ENCODE measurements at places on chromosomes 11 and 22.

DNA sequence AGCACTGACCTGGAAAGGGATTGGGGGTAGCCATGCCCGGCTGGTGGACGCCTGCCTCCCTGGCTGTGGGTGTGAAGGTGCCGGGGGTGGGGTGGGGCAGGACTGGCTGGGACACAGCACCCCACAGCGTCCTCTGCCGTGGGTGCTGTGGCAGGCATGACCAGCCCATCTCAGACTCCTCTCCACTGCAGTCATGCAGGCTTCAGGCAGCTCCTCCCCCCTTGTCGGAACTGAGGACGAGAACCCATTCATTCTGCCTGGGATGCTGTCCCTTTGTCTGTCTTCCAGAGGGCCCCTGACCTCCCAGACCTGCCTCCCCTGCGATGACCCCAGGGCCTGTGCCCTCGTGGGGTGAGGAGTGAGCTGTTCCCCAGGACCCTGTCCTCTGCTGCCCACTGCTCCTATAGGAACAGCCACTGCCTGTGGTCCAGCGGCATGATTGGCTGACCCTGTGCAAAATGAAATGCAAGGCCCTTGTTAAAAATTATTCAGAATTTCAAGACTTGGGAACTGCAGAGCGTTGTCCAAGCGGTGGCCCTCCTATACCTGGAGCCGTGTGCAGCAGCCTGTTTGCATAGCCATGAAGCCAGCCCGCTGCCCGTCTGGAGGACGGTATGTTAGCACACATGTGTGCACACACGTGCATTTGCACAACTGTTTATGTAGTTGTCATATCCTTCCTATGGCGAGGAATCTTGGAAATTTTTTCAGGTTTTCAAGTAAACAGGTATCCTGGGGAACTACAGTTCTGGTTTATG lies 1122.3 kb downstream of the BRD1 start:
- DNase-seq: no peak

DNA sequence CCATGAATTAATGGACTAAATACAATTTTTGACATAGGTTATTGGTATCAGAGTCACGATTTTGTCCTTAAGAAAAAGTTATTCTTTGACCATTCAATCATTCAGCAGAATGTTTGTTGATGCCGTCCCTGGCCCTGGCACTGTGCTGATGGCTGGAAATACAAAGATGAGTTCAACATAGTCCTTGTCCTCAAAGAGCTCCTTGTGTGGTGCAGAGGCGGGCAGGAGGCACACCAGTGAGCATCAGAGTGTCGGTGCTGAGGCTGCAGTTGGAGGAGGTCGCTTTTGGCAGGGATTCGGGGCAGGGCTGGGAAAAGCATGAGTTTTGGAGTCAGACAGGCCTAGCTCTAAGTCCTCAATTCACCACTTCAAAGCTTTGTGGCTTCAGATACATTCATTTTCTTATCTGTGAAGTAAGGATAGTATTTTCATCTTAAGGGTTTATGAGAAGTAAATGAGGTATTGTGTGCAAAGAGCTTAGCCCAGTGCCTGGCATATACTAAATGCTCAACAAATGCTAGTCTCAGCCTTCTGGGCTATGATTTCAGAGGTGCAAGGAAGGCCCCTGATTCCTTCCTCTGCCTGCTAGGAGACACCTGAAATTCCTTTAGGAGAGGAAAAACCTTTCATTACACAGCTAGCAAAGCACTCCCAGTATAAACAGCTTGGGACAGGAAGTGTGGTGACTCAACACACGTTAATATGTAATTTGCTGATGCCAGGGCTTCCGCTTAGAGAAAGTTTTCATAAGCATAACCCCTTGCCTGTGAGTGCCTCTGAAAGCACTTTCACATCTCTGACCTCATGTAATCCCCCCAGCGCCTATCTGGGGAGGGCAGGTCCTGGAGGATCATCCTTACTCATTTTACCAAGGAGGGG lies 113.8 kb downstream of the NECTIN1 start:
- DNase-seq: peak; percentile 3

GRCh38 chr11:68168694-68169093 lies 44.4 kb downstream of the KMT5B start:
- DNase-seq: no peak

DNA sequence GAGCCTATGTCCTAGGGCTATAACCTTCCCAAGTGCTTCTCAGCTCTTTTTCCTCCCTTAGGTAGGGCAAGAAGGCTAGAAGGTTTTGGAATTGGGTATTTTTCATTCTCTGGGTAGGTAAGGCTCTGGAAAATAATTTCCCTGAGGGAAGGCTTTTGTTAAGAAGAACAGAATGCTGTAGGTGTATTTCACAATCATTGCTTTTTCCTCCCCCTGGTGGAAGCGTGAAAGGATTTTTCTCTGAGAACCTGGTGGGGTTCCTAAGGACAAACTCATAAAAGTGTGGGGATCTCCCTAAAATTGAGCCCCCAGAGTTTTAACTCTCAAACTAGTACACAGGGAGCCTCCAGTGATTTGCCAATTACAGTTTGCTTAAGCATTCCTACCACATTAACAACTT lies 41.1 kb upstream of the NARS2 start:
- no peak for DNase-seq

DNA sequence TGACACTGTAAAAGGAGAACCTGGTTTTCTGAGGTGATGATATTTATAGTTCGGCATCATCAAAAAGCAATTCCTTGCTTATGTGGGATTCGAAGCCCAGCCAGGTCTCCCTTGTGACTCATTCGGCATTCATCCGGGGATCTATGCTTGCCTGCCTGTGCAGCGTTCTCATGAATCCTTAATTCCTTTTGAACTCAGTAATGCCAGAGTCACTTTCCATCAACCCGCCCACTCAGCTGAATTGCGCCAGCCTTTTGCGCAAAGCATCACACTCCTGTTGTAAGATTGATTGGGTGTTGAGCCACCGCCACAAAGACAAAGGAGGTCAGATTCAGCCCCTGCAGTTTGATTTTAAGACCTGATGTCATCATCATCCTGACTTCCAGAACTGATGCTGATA lies 128.6 kb downstream of the SLC17A6 start:
- no peak for DNase-seq

GRCh38 chr11:100883830-100884229 lies 196.7 kb downstream of the ARHGAP42 start:
- DNase-seq: no peak

- no peak for DNase-seq
These were observed 85.4 kb downstream of the MICAL2 start for GRCh38 chr11:12195768-12196167.

- no peak for DNase-seq
These were observed 88.3 kb downstream of the BDNF start for GRCh38 chr11:27611947-27612455.

DNA sequence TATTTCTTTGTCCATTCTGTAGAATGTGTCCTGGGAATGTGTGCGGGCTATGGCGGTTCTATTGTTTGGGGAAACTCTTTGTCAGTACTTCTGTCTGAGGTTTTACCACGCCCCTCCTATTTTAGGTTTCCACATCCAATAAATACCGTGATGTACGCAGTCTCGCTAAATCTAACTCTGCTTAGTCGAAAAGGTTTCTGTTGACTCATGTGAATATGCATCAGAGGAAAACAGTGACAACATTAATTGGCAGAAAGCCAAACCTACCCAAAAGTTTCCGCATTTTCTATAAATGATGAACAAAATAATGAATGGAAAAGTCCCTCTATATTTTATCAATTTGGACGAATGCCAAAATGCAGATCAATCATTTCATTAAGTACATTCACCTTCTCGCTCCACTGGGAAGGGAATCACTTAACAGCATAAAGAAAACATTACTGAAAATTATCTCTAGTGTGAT lies 143.4 kb downstream of the MAML2 start:
- DNase-seq: no peak

- no peak for DNase-seq
These were observed 44.4 kb downstream of the AHNAK start for GRCh38 chr11:62502030-62502730.

- no peak for DNase-seq
These were observed 80.4 kb upstream of the KCNQ1OT1 start for GRCh38 chr11:2779981-2780849.

GRCh38 chr11:46404476-46405017 lies 13.0 kb upstream of the CHRM4 start:
- no peak for DNase-seq

GRCh38 chr11:90202342-90202741 lies 20.5 kb downstream of the CHORDC1 start:
- no peak for DNase-seq

GRCh38 chr11:69328231-69328630 lies 34.3 kb downstream of the MYEOV start:
- no peak for DNase-seq

DNA sequence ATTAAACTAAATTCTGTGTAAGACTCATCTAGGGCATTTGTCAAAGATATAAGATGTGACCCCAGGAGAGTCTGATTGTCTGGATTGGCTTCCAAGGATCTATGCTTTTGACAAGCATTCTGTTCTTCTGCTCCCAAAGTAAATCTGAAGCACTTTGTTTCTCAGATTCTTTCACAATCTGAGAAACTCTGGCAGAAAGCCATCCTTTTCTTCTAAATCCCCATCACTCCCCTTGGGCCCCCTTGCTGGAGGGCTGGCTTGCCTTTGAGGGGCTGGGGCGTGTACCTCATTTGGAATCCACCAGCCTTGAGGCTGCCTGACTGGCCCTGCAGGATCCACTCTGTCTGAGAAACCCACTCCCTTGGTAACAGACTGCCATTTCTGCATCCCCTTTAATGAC lies 173.5 kb upstream of the CTSC start:
- no peak for DNase-seq

DNA sequence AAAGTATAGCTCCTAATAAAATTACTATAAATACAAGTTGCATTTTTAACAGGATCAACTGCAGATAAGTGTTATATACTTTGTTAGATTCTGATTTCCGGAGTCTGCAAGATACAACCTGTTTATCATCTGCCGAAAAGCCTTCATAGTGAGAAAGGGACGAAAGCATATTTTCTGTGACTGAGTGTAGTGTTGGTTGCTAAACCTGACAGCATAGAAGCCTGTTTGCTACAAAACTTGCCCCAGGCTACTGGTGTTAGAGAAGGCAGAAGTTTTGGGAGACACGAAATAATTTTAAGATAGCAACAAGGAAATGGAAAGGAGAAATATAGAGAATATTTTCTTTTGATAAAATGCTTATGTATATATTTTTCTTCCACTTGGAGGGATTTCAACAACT lies 243.5 kb upstream of the NARS2 start:
- DNase-seq: no peak

- no peak for DNase-seq
These were observed 42.2 kb upstream of the FBLN1 start for GRCh38 chr22:45460288-45461109.

All from NCI-H460 (cell line).